ENCODE measurements at places on chromosomes 6 and 20.

DNA sequence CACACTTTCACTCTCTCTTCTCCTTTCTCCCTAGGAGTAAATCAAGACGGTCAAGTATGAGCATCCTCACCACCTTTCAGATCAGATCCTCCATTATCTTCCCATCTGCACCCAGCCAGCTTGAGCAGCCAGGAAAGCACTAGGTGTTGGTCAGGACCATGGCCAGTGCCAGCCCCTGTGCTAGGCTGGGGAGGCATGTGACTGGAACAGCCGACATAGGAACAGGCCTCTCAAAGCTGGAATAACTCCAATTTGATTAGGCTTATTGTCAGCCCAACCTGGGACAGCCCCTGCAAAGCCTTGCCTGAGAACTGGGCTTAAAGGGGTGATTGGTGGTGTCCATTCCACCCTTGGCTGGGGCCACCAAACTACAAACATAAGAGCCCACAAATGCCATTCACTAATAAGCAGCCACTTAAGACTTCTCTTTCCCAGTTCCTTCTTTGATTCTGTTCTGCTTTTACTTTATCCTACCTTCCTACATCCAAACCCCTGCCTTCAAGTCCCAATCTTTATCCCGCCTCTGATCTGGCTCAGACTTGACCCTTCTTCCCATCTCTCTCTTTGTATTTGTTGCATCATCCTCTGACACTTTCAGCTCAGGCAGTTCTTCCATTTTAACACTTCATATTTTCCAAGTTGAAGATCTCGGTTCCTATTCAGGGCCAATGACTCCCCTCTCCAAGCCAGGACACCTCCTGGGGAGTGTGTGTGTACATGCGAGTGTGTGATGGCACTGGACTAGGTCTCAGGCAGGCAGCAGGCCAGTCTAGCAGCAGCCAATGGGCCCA lies 4.5 kb upstream of the TREM2 start:
- H3K4me1 ChIP-seq, result no peaks in the 10 kb centered on the region
- H3K36me3 ChIP-seq, result no peaks in the 10 kb centered on the region
- H3K27ac ChIP-seq, result no peak overlapping the region
- DNase-seq, result peak; percentile 47

DNA sequence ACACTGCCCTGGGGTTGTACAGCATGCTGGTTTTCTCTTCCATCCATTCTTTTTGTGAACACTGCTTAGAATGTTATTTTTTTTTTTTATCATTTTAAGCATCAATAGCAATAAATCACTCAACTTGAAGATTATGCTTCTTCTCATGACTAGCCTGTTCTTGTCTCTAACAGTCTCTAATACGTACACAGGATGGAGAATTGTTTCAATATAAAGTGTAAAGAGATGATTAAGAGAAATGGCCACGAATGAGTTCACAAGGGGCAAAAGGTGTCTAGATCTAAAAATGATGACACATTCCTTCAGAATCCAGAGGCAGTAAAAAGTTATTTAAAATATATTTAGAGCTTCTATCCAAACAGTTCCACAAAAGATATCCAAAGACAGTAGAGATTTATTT lies 390.2 kb downstream of the HDGFL1 start:
- no peaks in the 10 kb centered on the region for H3K27me3 ChIP-seq
- no peak for DNase-seq
- H3K4me1 ChIP-seq, result peaks cover 21% of the 10 kb centered on the region
- no peak overlapping the region for H3K4me3 ChIP-seq

DNA sequence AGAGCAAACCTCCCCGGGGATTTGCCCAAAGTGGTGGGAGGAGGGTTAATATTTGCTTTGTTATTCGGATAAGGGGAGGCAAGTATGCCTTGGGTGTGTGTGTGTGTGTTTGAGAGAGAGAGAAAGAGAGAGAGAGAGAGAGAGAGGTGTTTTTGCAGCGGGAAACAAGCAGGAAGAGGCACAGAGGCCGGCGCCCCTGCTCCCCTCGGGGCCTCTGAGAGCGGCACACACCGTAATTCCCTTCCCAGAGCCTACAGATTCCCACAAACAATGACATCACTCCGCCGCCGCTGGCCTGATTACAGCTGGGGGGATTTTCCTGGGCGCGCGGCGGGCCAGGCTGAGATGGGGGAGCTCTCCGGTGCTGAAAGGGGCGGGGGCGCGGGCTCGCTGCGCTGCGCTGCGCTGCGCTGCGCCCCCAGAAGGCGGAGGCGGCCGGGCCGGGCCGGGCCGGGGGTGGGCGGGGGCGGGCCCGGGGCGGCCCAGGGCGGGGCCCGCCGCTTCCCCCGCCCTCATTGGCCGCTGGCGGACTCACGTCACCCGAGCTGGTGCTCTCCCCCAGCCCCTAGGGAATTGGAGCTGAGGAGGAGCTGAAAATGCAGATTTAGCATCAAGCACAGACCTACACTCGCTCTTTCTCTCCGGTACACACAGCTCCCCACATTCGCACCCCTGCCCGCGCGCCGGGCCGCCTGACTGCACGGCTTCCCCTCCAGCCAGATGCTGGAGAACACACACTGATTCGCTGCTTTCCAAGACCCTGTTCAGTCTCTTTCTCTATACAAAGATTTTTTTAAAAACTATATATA lies at the start of gene PCSK2:
Gene PCSK2, plus strand, starts transcription at position 631 of the 809 bp plus-strand sequence. CDS start 266 bp downstream, outside the sequence.
- no peak within 1 kb of the TSS for H3K27ac ChIP-seq
- H3K4me1 ChIP-seq, result no peaks in the 10 kb centered on the region
- no peaks in the 10 kb centered on the region for H3K36me3 ChIP-seq
- no peak for DNase-seq
- H3K27me3 ChIP-seq, result peaks cover 46% of the 10 kb centered on the region

DNA sequence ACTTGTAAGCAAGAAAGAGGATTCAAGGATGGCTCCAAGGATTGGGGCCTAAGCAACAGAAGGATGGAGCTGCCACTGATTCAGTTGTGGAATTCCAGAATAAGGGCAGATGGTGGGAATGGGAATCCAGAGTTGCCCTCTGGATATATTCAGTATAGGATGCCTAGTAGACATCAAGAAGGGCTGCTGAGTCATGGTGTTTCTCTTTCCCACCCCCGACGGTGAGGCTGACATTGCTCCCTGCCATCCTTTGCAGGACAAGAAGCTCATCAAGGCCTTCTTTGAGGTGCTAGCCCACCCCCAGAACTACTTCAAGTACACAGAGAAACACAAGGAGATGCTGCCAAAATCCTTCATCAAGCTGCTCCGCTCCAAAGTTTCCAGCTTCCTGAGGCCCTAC lies 11.2 kb upstream of the ZNF76 start:
- no peaks in the 10 kb centered on the region for H3K27me3 ChIP-seq
- H3K4me3 ChIP-seq, result no peak overlapping the region
- peaks cover 18% of the 10 kb centered on the region for H3K4me1 ChIP-seq
- no peak for DNase-seq
- no peaks in the 10 kb centered on the region for H3K36me3 ChIP-seq

- no peak for DNase-seq
- H3K4me1 ChIP-seq, result no peaks in the 10 kb centered on the region
- no peaks in the 10 kb centered on the region for H3K27me3 ChIP-seq
Observed at GRCh38 chr20:35134880-35135279, 12.3 kb downstream of the EDEM2 start.

DNA sequence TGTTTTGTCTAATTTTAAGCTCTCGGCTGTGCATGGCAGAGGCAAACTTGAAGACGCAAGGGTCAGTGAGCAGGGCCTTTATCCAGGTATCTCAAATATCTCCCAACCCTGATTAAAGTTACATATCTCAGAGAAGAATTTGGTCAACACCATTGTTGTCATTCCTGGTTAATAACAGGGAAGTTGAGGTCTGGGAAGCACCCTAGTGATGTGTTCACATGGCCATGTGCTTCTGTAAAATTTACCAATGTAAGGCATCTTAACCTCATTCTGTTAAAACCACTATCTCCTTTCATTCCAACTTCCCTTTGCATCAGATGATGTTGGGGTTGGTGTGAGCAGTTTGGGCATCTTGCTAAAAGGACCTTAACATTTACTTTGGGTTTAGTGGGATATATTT lies 4.0 kb upstream of the FAM110A start:
- no peak for DNase-seq
- no peak overlapping the region for H3K4me3 ChIP-seq
- no peak overlapping the region for H3K27ac ChIP-seq
- H3K27me3 ChIP-seq, result peaks cover 11% of the 10 kb centered on the region

- peaks cover 7% of the 10 kb centered on the region for H3K36me3 ChIP-seq
- no peak overlapping the region for H3K27ac ChIP-seq
- peaks cover 14% of the 10 kb centered on the region for H3K27me3 ChIP-seq
- no peak overlapping the region for H3K4me3 ChIP-seq
Observed at GRCh38 chr6:111888928-111889695, 15.9 kb upstream of the FYN start.

GRCh38 chr6:30071081-30071818 lies 4.3 kb downstream of the PPP1R11 start:
- H3K4me1 ChIP-seq, result peaks cover 53% of the 10 kb centered on the region
- H3K27ac ChIP-seq, result no peak overlapping the region
- H3K36me3 ChIP-seq, result peaks cover 41% of the 10 kb centered on the region

DNA sequence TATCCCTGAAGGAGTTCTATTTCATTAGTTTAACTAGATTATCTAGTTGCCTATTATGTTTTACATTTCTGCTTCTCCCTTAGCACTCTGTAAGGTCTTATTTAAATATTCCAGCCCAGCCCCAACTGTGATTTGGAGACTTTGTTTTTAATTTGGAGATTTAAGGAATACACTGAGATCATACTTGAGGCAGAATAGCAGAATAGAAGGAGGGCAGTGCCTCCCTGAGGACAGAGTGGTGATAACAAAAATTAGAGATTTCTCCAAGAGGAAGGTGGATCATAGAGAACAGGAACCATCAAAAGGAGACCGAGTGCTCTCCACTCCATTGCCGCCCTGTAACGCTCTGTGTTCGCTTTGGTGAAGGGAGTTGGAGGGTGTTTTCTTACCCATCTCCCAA lies 14.8 kb upstream of the CD164 start:
- H3K27me3 ChIP-seq, result peaks cover 8% of the 10 kb centered on the region
- no peak overlapping the region for H3K4me3 ChIP-seq
- H3K36me3 ChIP-seq, result no peaks in the 10 kb centered on the region
- no peak for DNase-seq
- H3K27ac ChIP-seq, result no peak overlapping the region
- peaks cover 2% of the 10 kb centered on the region for H3K4me1 ChIP-seq

- no peak overlapping the region for H3K27ac ChIP-seq
- H3K27me3 ChIP-seq, result no peaks in the 10 kb centered on the region
- no peak overlapping the region for H3K4me3 ChIP-seq
- peak; percentile 90 for DNase-seq
- peaks cover 8% of the 10 kb centered on the region for H3K36me3 ChIP-seq
- H3K4me1 ChIP-seq, result peaks cover 42% of the 10 kb centered on the region
Observed at GRCh38 chr6:27893836-27894807, 18.1 kb downstream of the OR2B2 start.

- no peak for DNase-seq
- H3K27ac ChIP-seq, result no peak overlapping the region
- no peaks in the 10 kb centered on the region for H3K36me3 ChIP-seq
- H3K4me1 ChIP-seq, result no peaks in the 10 kb centered on the region
Observed at GRCh38 chr6:152503546-152503945, 133.6 kb downstream of the SYNE1 start.

GRCh38 chr6:51678905-51679620 lies 408.4 kb downstream of the PKHD1 start:
- H3K4me1 ChIP-seq, result no peaks in the 10 kb centered on the region
- H3K27me3 ChIP-seq, result no peaks in the 10 kb centered on the region
- DNase-seq, result no peak
- H3K36me3 ChIP-seq, result no peaks in the 10 kb centered on the region
- no peak overlapping the region for H3K27ac ChIP-seq

DNA sequence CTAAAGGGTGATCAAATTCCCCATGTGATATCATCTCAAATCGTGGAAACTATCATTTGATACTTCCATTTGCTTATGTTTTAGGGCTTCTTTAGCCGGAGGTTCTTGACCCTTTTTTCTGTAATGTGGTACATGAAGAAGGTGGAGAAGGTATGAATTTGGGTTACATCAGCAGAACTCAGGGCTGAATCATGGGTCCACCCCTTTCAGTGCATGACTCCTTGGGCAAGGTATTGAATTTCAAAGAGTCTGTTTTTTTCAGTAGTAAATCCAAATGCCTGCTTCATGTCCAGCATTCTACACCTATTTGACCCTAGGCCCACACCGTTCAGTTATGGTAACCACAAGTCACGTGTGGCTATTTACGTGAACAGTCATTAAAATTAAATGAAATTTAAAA lies 30.6 kb upstream of the QKI start:
- no peaks in the 10 kb centered on the region for H3K36me3 ChIP-seq
- H3K4me1 ChIP-seq, result no peaks in the 10 kb centered on the region
- H3K4me3 ChIP-seq, result no peak overlapping the region
- no peak for DNase-seq
- peaks cover 5% of the 10 kb centered on the region for H3K27me3 ChIP-seq
